ENCODE measurements at places on chromosomes 6 and 20.

DNA sequence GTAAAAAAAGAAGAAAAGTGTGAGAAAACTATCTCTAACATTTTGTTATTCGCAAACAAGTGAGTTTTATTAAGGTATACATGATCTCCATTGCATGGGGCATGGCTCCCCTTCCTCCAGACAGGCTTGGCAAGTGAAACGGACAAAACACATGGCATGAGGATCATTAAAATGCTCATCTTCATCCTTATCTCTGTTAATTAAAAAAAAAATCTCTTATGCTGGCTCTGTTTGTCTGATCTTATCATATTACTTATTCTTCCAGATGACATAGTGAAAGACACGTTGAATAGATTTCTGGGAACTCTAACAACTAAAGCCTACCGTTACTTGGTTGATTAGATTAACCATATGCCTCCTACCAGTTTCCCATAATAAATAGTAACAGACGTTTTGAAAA lies 89.4 kb downstream of the CLVS2 start:
- no peak for DNase-seq

- DNase-seq = no peak
Measured at GRCh38 chr6:166278579-166279392, 29.4 kb downstream of the PRR18 start.

DNA sequence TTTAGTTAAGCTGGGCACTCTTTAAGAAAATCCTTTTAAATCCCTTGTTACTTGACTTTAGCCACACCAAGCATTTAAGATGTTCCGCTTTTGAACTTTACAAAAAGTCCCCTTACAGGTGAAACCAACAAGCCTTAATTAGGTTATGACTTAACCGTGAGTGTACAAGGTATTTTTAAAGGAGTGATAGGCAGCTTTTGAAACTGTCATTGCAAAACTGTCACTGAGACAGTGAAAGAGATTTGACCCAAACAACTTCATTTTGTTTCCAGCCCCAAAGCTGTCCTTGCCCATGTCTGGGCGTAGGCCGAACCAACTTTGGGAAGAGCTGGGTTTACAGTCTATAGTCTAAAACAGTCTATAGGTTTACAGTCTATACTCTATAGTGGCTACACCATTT lies 305.4 kb downstream of the FARS2 start:
- DNase-seq = no peak

- DNase-seq = no peak
Measured at GRCh38 chr6:113315879-113316278, 541.3 kb upstream of the MARCKS start.

DNA sequence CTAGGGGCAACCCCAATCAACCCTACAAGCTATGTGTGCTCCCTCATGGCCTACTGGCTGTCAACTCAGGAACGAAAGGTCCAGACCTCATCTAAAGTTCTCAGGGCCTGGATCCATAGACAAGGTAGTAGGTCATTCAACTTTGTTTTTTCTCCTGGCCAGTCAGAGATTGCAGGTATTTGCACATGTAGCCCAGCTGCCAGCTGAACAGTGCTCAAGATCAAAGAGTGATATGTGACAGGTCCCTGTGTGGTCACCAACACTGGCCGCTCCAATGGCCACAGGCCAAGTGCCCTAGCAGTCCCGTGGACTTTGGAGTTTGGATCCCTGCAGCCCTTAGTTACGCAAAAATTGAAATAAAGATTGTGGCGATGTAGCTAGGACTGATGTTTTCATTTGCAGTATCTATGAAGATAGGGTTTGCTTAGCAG lies 60.6 kb upstream of the ATXN1 start:
- no peak for DNase-seq

- DNase-seq = no peak
Measured at GRCh38 chr20:18984238-18985200, 170.9 kb downstream of the SCP2D1 start.

GRCh38 chr6:114453737-114454276 lies 111.0 kb upstream of the HS3ST5 start:
- DNase-seq = no peak

GRCh38 chr20:31894980-31895675 lies 24.7 kb downstream of the TTLL9 start:
- no peak for DNase-seq

DNA sequence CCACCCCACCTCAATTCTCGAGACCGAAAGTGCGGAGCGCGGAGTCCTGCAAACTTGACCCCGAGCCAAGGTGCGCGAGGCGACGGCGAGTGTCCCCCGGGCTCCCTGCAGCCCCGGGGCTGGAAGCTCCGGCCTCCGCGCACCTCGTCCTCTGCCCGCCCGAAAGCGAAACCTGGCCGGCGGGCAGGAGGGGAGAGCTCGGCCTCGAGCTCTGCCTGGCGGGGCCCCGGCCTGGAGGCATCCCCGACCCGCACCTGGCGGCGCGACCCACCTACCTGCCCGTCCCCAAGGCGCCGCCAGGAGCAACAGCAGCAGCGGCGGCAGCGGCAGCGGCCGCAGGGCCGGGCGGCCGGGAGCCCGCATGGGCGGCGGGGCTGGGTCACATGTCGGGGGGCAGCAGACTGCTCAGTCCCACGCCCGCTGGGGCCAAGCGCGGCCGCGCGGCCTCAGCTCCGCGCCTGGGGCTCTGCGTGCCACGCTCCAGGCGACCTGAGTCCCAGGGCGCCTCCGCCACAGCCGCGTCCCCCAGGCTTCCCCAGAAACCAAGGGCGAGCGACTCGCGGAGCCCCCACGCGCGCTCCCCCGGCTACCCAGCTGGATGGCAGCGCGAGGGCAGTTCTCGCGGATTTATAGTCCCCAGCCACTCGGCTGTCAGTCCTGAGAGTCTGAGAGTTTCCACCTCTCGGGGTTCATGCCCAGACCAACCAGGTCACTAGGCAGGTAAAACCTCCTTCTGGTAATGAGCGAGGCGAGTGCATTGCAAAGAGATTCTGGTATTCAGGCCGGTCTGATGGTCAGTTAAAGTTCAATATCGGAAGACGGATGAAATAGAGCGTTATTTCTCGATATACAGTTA lies at the start of gene IL20RA:
Gene IL20RA (minus strand): TSS at position 600 of the 856 bp plus-strand sequence. CDS start 237 bp downstream, at position 363.
- DNase-seq = no peak

DNA sequence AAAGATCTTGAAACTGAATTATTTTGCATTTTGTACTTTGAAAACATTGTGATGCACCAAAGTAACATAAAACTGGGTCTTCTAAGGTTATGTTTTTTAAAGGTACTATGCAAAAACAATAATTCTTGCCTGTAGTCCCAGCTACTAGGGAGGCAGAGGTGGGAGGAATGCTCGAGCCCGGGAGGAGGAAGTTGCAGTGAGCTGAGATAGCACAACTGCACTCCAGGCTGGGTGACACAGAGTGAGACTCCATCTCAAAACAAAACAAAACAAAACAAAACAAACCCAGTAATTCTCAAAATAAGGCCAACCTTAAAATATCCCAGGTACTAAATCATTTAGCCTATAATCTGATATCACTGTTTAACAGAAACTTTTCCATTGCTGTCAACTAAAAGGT lies 269.6 kb downstream of the KHDC1L start:
- no peak for DNase-seq

GRCh38 chr20:18380908-18381529 lies 85.8 kb downstream of the DZANK1 start:
- no peak for DNase-seq

DNA sequence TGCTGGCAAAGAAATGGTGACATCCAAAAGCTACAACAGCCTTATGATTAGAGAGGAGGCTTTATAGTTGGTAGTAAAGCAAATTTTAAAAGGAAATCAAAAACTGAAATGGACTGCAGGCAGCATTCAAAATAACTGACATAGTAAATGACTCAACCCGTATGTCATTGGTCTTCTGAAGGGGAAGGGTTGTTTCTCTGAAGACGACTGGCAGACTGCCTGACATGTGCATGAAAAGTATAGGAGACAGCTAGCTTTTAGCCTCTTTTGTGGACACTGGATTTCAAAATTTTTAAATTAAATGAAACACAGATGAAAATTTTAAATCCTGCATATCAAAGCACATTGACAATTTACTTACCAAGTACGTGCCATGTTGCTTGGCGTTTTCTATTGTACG lies 90.7 kb downstream of the TRMT6 start:
- DNase-seq = no peak

DNA sequence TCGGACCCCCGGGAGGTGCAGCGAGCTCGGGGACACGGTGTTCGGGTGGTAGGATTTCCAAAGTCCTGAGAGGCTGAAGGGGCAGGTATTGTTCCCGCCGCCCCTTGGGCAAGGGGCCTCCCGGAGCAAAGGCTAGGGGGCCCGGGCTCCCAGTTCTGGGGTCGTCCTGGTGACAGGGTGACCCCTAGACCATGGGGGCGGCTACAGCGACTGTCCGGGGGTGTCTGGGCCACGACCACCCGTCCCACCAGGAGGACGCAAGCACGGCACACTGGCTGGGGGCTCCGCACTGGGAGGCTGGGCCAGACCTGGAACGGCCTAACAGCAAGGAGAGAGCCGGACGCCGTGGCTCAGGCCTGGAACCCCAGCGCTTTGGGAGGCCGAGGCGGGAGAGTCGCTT lies 55.6 kb downstream of the PRR18 start:
- DNase-seq = no peak

GRCh38 chr20:57608516-57608915 lies 11.7 kb downstream of the ZBP1 start:
- DNase-seq = no peak

DNA sequence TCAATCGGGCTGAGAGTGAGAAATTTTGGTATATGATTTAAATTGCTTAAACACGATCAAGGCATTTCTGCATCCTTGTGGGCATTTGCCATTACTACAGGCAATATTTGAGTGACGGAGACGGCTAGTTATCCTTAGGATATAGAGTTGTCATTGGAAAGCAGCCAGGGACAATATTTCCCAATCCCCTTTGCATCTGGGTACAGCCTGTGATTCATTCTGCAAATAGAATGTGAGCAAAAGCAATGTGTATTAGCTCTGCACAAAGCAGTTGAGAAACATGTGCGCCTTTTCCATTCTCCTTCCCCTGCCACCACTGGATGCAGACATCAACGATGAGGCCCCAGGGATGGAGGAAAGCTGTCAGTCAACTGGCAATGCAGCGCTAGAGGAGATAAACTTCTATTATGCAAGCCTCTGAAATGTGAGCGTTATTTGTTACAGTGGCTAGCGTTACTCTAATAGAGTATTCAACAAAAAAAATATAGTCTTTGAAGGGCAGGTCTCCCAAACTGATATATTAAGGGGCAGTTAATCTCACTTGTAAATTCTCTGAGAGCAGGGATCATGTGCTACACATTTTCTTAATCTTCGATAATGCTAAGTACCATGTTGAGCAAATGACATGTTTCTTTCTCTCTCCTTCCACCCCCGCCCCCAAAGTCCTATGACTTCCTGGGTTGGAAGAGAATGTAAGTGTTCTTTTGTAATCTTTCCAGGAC lies 37.1 kb upstream of the NCOA3 start:
- no peak for DNase-seq

- no peak for DNase-seq
Measured at GRCh38 chr6:158638324-158638854, 6.2 kb downstream of the DYNLT1 start.

DNA sequence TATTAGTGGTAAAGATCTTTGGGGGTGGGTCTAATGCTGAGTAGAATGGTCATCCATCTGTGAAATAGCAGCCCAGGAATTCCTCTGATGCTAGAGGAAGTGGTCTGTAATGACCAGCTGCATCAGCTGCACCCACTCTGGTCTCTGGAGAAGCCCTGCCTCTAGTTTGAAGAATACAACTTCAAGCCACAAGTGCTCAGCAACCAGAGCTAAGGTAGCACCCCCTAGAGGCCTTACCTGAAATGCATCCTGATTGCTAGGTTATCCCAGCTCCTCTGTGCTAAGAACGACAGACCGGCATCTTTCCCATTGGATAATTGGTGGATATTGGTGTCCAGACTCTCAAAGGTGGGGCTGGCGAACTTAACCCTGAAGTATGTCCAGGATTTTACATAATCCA lies 58.2 kb downstream of the DNAH8 start:
- DNase-seq = peak; percentile 11

DNA sequence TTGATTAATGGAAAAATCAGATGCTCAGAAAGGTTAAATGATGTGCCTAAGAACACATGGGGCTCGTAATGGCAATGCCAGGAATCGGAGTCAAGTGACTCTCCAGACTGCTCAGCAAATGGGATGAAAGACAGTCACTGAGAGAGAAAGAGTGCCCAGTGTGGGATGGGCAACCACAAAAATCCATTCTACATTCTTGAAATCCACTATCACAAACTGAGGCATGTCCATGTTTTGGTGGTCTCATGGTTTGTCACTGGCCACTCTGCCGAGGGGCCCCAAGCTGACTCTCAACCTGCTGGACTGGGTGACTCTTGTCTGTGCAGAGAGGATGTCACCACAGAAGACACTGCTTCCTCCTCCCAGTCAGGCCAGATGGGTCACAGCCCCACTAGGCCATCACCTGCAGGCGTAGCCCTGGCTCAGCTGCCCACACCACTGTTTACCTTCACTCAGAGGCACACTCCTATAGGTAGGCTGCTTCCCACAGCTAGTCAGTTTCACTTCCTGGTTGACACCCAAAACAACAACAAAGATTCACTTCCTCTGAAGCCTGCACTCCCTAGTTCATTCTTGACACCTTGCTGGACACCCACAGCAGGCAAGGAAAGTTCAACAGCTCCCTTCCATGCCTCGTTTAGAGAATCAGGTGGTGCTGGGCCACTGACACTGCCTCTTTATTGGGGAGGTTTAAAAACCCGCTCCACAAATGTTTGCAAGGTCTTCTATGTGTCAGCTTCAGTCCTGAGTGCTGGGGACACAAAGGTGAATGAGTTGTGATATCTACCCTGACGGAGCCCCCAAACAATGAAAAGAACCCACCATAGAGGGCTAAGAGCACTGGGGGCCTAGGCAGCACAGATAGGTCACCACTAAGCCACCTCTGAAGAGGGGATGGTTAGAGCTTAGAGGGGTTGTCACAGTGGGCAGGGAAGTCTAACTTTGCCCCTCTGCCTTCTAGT lies 21.7 kb downstream of the MAP1LC3A start:
- no peak for DNase-seq

DNA sequence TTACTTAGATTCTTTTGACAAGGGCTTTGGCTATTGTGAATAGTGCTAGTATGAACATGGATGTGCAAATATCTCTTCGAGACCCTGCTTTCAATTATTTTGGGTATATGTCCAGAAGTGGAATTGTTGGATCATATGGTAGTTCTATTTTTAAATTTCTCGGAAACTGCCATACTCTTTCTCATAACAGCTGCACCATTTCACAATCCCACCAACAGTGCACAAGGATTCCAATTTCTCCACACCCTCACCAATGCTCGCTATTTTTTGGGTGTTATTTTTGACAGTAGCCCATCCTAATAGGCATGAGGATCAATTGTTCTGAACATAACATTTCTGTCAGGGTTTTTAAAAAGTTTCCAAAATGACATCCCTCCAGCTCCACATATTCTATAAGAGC lies 69.2 kb upstream of the ESR1 start:
- DNase-seq = no peak

- no peak for DNase-seq
Measured at GRCh38 chr20:20856306-20856705, 143.9 kb upstream of the RALGAPA2 start.

GRCh38 chr20:58746620-58747019 lies 54.0 kb downstream of the NPEPL1 start:
- no peak for DNase-seq

GRCh38 chr6:40999569-40999968 lies 39.5 kb downstream of the UNC5CL start:
- DNase-seq = no peak

Data from stimulated activated CD4-positive, alpha-beta T cell treated with anti-CD3 and anti-CD28 coated beads, Interleukin-2, amount 100 ng/mL, for 48 hours (primary cell).